ENCODE measurements at places on chromosomes 7 and 10.

DNA sequence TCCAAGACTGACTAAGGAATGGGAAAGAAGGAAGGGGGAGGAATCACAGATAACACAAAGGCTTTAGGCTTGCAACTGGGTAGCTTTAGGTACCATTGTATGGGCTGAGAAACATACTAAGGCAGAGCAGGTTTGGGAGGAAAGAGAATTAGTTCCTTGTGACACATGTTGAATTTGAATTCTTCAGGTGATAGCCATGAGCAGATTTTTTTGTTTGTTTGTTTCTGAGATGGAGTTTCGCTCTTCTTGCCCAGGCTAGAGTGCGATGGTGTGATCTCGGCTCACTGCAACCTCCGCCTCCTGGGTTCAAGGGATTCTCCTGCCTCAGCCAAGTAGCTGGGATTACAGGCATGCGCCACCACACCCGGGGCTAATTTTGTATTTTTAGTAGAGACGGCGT is 4.4 kb upstream of the SND1 start:
- DNase-seq = no peak

GRCh38 chr10:32189400-32190084 is 133.3 kb upstream of the KIF5B start:
- no peak for DNase-seq

GRCh38 chr10:30784897-30785605 is 155.5 kb upstream of the LYZL2 start:
- peak; percentile 8 for DNase-seq

DNA sequence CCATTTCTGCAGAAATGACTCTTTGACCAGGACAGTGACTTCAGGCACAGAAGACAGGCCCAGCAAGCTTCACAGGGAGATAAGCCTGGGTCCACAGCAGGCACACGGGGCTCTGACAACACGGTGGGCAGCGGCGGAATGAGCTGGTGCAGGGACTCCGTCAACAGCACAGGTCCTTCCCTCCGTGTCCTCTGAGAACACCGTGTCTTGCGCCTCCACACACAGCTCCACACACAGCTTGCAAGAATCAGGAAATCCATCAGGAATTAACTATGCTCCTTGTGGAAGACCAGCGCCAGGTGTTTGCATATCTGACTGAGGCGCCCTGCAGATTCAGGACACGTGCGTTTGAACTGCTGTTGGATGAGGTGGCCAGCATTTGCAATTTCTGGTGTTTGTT is 39.6 kb downstream of the TCERG1L start:
- no peak for DNase-seq

DNA sequence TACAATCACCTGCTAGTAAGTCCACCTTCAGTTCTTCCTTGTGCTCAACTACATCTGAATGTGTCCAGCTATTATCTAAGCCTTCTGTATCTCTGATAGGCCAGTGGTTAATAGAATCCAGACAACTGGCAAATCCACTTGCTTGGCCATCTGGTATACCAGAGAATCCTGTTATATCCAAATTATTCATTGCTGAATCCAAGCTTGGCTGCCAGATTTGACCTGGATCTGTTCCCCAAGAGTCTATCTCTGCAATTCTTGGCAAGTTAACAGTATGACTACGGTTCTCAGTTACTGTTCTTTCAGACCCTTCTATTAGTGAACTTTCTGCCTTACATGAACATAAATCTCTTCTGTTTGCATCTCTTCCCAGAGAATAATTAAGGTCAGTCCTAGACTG is 154.6 kb upstream of the TARP start:
- DNase-seq = no peak

- DNase-seq = no peak
These were observed 52.6 kb downstream of the SRI start for GRCh38 chr7:88167223-88167622.

GRCh38 chr10:21993360-21994001 is 10.0 kb downstream of the DNAJC1 start:
- DNase-seq = no peak

DNA sequence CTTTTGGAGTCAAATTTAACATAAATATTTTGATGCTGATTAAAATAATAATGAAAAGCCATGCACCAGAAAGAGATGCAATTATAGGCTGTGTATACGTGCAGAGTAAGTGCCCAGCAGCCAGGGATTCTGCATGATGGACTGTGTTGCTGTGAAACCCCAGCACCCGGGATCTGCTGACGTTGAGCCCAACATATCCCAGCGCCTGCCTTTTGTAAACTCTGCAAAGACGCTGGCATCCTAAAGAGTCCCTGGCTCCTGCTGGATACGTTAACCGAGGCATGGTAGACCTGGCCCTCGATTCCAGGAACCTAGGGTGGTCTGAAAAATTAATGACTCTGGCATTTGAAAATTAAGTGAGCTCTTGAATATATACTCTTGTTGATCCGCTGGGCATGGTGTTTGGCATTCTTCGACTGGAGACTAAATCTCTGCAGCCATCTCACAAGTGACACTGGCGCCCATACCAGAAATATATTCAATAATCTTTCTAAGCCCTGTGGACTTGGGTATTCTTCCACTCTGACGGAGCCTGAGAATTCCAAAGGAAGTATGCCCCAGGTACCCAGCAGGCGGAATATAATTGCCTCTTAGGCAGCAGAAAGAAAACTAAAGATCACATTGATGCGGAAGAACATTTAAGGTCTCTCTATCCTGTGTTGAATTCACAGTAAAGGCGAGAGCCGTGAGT is 191.2 kb upstream of the SH2B2 start:
- no peak for DNase-seq

DNA sequence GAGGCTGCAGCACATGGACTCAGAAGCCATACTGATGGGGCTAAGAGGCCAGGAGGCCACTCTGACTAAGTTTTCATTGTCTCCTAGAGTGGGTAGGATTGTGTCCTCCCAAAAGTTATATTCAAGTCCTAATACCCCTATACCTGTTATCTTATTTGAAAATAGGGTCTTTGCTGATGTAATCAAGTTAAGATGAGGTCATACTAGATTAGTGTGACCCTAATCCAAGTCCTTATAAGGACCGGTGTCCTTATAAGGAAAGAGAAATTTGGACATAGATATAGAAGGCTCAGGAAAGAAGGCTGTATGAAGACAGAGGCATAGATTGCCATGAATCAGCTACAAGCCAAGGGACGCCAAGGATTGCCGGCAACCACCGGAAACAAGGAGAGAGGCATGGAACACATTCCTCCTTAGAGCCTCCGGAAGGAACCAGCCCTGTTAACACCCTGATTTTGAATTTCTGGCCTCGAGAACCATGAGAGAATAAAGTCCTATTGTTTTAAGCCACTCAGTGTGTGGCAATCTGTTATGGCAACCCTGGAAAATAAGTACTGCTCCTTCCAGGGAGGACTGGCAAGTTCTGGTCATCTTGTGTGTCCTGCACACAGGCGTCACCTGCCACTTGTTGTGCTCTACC is 157.0 kb downstream of the EMX2 start:
- DNase-seq = no peak

DNA sequence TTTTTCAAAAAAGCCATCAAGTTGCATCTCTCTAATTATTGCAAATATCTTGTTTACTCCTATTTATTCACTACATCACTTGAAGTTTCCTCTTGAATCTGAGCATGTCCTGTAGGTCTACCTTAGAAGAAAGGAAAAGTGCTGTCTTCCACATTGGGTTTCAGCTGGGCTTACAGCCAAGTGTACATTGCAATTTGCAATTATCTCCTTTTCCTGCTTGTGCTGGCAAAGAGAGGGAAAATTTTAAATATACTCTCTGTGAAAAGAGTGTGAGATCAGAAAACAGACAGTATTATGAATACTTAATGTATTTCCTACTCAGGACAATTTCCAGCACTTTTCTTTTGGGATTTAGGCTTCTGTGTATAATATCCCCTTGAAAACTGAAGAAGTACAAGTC is 839.7 kb downstream of the CNTNAP2 start:
- no peak for DNase-seq

DNA sequence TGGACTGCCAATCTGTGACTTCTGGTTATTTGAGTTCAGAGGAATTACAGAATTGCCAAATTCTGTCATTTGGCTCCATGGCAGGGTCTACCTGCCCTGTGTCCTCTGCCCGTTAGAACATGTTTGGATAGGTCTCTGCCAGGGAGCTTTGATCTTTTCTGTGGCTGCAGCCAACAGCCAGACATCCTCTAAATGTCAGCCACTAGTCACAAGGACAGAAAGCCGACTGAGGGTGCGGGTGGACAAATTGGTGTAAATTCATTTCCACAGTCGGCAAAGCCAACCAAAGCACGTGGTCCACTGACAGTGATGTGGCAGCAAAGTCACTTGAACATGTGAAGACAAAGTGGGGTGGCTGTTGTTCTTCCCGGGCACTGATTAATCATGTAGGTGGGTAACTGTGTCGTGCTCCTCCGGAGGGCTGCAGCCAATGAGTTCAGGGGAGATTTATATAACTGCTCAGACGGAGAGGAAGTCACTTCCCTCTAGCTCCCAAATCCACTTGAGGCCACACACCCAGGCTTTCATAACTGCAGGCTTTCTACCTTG is 26.7 kb upstream of the CAMK1D start:
- no peak for DNase-seq

- no peak for DNase-seq
These were observed 78.6 kb upstream of the C10orf90 start for GRCh38 chr10:126749015-126749655.

DNA sequence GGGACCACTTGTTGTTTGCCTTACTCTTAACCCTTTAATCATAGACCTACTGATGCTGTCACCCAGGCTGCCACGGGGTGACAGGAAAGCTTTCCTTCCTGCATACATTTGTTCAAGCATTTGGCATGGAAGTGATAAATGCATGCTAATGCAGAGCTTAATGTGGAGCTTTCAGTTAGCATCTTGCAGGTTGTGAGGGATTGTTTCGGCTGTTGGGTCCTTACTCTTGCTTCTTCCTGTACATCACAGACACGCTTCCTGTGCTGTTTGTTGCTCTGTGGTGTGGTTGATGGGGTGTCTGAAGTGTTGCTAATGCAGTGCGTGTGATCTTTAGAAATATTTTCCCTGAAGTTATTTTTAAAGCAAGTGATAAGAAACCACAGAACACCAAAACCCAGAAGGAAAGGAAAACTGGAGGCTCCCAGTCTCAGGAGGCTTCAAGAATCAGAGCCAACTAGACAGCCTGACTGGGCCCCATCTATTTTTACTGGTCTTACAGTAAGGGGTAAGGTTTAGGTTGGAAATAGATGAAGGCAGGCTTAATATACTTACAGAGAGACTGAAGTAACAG is 143.1 kb downstream of the CHN2 start:
- DNase-seq = no peak

DNA sequence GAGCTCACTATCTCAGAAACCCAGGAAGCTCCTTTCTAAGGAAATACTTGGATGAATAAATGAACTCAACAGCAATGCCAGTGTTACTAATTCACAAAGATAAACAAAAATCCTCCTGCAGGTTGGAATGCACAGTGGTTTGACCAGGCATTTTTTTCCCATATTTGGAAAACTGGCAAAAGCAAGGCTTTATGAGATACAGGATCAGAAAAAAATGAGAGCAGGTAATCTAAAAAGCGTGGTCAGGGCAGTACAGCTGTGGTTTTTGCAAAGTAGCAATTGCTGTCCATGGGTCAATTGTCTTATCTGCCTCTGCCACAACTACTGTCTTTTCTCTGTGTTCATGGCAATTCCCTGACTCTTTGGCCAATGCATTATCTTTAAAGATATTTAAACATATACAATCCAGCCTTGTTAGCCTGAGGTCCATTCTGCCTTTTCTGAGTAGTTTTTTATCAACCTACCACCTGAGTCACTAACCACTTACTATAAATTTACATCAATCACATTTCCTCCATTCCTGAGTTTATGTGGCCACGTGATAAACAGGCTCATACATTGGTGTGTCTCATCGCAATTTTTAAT is 564.5 kb upstream of the IGFBP3 start:
- no peak for DNase-seq

DNA sequence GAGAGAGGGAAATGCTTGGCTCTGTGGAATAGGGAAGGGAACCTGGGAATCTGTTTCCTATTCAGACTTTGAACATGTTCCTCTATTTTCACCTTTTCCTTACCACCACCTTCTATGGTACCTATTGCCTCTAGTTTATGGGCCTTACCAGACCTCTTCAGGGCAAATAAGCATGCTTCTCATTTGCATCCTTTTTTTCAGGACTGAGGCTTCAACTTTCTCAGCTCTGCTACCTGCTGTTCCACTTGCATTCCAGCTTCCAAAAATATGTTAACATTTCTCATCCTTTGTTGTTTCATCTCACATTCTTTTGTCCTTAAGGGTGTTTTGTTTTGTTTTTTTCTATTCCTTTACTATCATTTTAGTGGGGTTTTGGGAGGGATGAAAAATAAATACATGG is 77.9 kb upstream of the MXI1 start:
- no peak for DNase-seq

DNA sequence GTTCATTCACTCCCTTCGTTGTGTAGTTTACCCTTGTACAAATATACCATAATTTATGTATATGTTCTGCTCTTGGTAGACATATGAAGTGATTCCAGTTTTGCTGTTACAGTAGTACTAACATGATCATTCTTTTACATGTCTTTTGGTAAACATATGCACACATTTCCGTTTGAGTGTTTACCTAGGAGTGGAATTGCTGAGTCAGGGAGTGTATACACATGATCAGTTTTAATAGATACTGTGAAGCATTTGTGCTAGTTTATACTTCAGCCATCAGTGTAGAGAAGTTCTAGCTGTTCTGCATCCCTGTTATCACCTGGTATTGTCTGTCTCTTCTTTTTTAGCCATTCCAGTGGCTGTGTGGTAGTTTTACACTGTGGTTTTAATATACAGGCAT is 34.5 kb upstream of the CYP26C1 start:
- DNase-seq = no peak

DNA sequence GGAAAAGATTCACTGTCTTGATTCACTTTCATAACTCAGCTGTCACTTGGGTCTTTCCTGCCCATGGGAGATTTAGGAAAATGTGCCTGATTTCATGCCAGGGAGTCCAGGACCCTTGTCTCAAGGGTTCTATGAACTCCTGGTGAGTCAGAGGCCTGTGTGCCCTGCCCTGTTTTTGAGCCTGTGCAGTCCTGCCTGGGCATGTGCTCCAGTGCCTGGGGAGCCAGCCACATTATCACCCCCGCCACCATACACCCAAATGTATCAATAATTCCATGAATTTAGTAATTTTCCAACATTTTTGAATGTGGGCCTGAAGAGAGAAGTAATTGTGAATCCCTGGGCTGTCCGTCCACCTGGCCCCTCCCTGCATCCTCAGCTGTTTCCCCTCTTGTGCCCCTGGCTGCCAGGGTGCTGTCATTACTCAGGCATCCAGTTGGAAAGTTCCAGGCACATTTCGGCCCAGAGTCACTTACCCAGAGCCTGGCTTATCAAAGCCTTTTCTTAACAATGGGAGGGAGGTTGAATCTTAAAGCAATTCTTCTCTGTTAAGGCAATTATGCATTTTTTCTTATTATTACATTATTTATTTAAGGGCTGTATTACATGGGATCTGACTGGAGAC is 287.8 kb upstream of the CDC14C start:
- no peak for DNase-seq

- DNase-seq = no peak
These were observed 30.0 kb upstream of the PCGF5 start for GRCh38 chr10:91190388-91190870.

- no peak for DNase-seq
These were observed 34.5 kb downstream of the SPDYE17 start for GRCh38 chr7:76997381-76998284.

- DNase-seq = no peak
These were observed 14.9 kb upstream of the MALRD1 start for GRCh38 chr10:19033741-19034140.

- no peak for DNase-seq
These were observed 38.1 kb upstream of the PIK3AP1 start for GRCh38 chr10:96758423-96758822.
